Inflammatory macrophage (primary cell): ENCODE measurements at places on chromosomes 6 and 20.
A peak's percentile ranks its signal among the peaks of the same experiment; 100 is the strongest.

DNA sequence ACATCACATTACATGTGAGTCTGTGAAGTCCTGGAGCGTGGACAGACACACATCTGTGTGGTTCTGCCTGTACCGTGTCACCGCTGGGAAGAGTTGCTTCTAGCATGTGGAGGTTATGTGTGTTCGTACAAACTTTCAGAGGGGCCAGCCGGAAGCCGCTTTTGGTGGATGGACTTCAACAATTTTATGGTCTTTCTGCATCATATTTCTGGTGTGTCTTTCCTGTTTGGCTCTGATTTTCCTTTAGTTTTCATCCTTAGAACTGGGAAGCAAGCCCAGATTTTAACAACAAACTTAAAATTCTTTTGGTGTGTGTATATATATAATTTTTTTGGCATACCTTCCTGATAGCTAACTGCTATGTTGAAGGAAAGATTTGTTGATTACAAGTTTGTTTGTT, 71.2 kb downstream of the TIAM2 start:
- no peak for DNase-seq

DNA sequence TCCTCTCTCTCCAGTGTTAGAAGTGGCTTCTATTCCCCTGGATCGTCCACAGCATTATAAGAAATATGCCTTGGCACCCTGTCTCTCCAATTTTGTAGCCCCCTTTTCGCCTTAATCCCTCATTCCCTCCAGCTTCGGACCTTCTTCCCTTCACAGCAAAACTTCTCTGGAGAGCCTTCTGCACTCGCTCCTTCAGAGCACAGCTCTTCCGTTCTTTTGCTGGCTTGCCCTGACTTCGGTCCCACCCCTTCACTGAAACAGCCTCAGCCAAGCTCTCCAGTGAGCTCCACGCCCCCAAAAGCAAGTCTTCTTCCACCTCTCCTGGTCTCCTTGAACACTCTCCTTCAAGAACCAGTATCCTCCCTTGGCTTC, 134.7 kb upstream of the RNF24 start:
- DNase-seq: no peak

GRCh38 chr6:49892280-49892679, 25.9 kb upstream of the CRISP1 start:
- DNase-seq: no peak

- no peak for DNase-seq
These were observed 238.4 kb upstream of the AFDN start for GRCh38 chr6:167588181-167588919.

DNA sequence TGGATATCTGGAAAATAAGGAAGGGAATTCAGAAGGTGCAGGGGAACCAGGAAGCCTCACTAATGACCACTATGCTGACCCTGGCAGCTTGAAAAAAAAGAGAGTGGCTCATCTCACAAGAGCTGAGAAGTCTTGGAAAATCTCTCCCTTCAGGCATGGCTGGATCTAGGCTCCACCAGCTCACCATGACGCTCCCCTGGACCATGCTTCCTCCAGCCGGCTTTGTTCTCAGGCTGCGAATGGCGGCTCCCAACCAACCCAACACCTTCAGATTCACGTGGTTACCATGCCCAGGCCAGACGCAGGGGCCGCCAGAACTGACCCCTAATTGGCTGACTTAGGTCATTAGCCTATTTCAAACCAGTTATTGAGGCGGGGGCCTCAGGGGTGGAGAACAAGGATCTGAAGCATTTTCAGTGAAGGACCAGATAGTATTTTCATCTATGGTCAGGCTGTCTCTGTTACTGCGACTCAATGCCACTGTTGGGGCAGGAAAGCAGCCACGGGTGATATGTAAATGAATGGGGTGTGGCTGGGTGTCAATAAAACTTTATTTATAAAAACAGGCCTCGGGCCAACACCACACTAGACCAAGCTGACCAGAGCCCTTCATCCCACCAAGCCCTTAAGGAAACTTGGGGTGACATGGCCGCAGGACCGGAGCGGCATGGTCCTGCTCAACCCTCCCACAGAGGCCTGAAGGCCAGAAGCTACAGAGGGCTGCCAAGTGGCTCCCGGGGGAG, 159.7 kb downstream of the TAF4 start:
- no peak for DNase-seq

DNA sequence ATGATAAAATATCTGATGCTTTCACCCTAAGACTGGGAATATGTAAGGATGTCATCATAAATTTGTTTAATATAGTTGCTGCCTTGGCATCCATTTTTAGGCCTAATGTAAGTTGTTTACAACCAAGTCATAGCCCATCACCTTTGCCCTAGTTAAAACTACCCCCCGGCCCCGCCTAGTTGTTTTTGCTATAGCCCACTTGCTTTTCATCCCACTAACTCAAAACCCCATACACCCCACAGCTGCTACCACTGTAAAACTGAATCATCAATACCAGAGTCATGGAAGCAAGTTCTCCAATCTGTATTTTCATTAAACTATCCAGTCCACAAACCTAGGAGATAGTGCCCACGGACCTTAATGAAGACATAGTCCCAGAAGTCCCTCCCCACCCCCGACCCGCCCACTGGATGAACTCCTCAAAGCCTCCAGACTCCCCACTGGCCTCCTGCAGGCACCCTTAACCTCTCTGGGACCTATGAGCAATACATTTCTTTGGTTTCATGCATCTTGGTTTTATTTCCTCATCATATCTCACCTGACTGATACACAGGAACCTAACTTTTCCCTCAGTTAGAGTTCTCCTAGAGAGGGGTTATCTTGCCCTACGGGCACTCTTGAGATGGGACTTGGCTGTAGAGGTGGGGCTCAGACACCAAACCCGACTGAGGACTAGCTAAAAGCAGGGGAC, 12.5 kb upstream of the ZDHHC14 start:
- no peak for DNase-seq

GRCh38 chr6:161522276-161522675, 248.4 kb upstream of the AGPAT4 start:
- DNase-seq: no peak

- peak; percentile 8 for DNase-seq
These were observed 1.3 kb downstream of the EPPIN start for GRCh38 chr20:45545754-45546453.

DNA sequence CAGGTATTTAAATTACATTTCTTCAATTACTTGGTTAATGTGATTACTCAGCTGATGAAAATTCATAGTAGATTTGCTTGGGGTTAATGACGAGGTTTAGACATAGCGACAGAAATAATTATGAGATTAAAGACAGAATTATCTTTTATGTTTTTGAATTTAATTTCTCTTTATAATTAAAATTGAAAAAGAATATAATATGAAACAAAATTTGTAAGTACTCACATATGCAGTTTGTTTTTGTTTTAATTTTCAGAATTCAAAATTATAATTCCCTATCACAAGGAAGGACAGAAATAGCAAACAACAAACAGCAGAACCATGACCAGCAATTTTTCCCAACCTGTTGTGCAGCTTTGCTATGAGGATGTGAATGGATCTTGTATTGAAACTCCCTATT, at the start of gene TAAR8:
Gene TAAR8 (plus strand): TSS at position 301 of the 400 bp plus-strand sequence. CDS start 21 bp downstream, at position 322.
- no peak for DNase-seq

GRCh38 chr6:117188627-117189201, 76.6 kb upstream of the VGLL2 start:
- DNase-seq: no peak

GRCh38 chr6:144877118-144877517, 592.0 kb downstream of the UTRN start:
- no peak for DNase-seq
